ENCODE measurements at places on chromosomes 7 and 10.

- DNase-seq, result no peak
These were observed 282.0 kb downstream of the GRID1 start for GRCh38 chr10:86084585-86084984.

DNA sequence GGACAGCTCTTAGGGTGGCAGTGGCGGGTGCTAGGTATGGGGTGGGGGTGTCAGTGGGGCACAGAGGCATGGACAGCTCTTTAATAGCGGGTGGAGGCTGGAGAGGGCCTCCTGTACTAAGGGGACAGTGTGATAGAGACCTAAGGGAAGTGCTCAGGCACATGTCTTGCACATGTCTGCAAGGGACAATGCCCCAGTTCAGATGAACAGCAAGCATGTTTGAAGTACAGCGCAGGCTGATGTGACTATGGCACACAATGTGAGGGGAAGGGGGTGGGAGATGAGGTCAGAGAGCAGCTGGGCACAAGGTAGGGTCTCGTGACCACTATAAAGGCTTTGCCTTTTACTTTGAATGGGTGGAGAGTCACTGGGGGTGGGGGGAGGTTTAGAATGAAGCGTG, 3.5 kb downstream of the GIMAP8 start:
- DNase-seq, result no peak

DNA sequence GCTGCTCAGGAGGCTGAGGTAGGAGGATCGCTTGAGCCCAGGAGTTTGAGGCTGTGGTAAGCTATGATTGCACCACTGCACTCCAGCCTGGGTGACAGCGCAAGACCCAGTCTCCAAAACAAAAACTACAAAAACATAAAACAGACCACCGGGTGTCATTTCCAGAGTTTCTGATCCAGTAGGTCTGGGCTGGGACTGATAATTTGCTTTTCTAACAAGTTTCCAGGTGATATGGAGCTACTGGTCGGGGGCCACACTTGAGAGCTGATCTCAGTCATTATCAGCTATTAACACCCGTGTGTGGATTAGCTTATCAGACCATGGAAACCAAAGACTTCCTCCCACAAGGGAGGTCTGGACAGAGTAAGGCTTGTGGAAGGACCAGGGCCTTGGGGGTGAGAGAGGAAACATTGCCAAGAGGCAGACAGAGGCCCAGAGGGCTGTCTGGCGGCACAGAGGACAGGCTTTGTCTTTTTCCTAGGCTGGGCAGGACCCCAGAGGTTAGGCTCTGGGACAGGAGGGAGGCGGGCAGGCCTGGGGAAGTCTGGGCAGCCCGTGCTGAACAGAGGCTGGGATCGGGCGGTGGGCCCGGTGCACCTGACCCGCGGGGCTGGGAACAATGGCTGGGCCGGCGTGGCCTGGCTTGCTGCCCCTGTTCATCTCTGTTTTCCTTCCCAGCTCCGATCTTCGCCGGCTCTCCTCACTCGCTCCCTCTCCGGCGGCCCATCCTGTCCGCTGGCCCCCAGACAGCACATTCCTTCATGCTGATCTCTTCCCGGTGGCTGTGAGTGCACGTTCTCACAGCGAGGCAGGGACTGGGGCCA, 25.2 kb downstream of the TMEM270 start:
- no peak for DNase-seq

- DNase-seq, result no peak
These were observed 120.2 kb upstream of the CTTNBP2 start for GRCh38 chr7:117993377-117994003.

- no peak for DNase-seq
These were observed 131.8 kb upstream of the UNC5B start for GRCh38 chr10:71080381-71081228.

DNA sequence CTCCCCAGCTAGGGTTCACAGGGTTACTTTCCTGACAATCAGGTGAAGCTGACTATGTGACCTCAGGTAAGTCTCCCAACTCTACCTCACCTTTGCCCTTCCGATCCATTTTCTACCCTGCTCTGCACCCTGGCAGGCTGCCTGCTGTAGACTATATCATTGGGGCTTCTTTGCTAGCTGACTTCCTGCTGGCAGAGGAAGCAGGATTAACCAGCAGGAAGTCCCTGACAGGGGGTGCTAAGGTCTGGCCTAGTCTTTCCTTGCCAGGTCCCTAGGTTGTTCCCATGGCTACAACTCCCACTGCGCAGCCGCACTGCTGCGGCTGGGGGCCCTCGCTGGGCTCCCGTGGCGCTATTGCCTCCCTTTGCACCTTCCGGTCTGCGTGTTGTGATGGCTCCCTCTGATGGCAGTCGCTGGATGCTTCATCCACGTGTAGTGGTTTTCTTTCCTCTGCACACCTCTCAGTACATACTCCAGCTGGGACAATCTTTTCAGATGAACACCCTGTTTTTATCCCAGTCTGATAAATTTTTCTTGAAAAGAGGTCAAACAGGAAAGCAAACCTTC, 365.9 kb downstream of the REEP3 start:
- DNase-seq, result no peak

DNA sequence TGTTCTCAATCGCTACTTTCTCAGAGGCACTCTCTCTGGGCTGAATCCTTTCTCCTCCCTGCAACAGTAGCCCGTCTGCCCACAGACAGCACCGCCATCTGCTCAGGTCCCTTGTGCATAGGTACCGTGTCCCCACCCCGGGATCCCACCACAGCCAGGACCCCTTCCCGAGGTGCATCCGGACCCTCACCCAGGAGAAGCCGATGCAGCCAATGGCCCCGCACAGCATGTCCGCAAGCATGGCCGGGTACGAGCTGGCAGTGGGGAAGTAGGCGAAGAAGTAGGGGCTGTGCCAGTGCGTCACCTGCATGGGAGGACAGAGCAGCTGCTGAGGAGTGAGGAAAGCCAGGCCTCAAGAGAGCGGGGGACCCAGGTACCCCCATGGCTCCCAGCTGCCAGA, 25.5 kb downstream of the DDC start:
- DNase-seq, result no peak

DNA sequence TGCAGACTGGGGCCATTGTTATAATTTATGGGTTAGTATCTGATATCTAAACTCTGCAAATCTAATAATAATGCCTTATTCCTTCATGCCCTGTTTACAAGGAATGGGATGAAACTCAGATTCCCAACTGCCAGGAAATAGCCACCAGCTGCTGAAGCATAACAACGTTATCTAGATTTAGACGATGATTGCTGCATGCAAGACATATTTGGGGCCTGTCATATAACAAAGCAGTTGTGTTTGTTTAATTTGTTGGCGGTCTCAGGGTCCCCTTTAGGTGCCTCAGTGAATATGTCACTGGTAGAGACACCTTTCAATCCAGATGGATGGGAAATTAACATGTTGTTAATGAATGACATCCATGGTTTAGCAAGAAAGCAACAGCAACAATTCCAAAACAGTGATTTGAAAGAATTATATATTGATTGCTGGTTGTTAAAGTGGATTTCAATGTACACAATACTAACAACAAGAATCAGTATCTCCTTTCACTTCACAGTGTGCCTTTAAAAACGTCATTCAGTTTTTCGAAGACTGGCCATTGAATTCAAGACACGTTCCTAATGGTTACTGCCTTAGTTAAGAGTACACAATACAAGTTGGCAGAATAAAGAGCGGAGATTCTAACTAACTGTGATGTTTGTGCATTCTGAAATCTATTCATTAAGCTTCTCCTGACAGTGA, 860.6 kb upstream of the CELF2 start:
- no peak for DNase-seq

DNA sequence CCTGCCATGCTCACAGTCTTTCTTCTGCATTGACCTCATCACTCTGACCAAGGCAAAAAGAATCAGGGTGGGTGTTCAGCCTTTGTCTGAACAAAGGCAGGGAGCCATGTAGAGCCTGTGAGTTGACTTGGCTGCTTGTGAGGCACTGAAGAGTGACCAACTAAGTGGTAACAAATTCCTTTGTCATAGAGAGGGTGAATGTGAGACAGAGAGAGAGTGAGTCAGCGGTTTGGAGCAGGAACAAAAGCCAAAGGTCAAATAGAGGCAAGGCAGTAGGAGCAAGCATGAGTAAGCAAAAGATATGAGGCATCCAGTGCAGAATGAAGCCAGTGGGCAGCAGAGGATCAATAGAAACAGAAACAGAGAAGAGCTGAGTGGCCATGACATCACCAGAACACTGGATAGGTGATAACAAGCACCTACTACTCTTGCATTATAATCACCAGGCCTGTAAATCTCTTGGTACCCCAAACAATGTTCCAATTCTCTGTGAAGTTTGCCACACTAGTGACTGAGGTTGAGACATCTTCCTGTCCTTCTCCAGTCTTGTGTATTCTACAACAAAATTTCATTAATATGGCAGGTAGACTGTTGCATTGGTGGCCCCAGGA, 116.2 kb upstream of the LAMB4 start:
- peak; percentile 55 for DNase-seq

- no peak for DNase-seq
These were observed 26.9 kb downstream of the BLVRA start for GRCh38 chr7:43785420-43785819.

- DNase-seq, result no peak
These were observed 40.1 kb downstream of the ZNF467 start for GRCh38 chr7:149733131-149733923.

DNA sequence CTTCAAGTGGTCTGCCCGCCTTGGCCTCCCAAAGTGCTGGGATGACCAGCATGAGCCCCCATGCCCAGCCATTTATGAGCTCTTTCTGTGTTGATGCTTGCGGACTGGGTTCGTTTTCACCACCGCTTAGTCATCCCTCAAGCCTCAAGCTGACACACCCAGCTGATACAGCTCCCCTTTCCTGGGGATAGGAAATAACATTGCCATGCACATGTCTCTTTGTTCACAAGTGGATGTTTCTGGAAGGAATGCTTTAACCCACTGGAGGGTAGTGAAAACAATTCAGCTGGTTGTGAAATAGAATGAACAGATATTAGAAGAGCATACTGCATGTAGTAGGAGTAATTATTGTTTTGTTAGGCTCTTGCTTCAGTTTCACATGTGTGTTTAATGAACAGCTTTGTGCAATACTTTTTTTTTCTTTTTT, 8.5 kb upstream of the METTL27 start:
- peak; percentile 91 for DNase-seq

DNA sequence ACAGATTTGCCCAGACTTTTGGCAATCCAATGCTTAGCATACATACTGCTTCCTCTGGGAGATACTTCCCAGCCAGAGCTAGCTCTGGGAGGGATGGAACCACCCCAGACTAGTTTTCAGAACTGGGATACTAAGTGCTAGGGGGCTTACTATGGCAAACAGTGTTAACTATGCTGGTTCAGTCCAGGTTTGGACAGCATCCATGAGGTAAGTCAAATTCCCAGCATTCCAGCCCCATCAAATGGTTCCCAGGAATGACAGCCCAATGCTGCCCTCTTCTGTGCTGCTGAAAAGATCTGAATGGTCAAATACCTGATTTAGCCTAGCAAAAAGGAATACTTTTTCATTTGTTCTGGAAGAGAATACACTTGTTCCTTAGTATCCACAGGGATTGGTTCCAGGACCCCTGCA, 141.7 kb upstream of the CCDC6 start:
- DNase-seq, result peak; percentile 5

GRCh38 chr10:67783606-67784294, 54.2 kb downstream of the DNAJC12 start:
- DNase-seq, result no peak

- DNase-seq, result no peak
These were observed 24.0 kb downstream of the ELFN1 start for GRCh38 chr7:1693991-1694524.

DNA sequence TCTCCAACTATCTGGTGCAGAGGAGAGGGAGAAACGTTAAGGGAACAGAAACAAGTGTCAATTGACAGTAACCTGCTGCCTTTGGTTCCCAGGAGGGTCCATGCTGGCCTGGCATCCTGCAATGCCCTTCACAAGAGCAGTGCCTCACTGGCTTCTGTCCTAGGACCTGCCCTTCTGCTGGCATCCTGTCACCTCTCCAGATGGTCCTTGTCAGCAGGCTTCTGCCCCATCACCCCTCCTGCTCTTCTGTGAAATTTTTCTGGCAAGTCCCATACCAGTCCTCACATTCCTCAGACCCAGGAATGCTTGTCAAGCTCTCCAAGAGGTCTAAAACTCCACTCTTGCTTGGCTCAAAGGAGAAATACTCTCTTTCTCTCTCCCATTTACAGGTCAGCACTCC, 34.2 kb downstream of the C10orf67 start:
- DNase-seq, result no peak

DNA sequence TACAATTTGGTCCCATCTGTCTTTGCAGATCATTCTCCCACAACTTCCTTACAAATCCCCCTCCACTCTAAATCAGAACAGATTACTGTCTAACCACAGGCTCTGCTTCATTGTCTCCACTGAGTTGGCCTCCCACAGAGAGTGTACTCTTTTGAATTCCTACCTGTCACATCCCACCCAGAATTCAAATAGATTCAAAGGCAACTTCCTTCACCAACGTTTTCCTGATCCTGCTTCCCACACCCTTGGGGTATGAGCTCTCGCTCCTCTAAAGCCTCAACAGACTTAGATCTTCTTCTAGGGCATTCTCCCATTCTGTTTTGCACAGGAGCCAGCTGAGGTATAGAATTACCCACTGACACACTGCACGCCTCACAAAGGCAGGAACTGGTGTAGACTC, 197.8 kb upstream of the CDCA7L start:
- no peak for DNase-seq

DNA sequence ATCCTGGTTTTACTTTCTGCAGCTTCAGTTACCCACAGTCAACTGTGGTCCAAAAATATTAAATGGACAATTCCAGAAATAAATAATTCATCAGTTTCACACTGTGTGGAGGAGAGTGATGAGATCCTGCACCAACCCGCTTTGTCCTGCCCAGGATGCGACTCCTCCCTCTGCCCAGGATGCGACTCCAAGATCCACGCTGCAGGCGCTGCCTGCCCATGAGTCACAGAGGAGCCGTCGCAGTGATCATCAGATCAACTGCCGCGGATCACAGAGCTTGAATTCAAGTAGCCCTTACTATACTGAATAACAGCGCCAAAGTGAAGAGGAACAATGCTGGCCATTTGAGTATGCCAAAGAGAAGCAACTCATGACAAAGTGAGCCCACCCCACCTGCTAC, 61.5 kb downstream of the GRB10 start:
- no peak for DNase-seq

GRCh38 chr10:51918440-51918839, 219.0 kb upstream of the CSTF2T start:
- DNase-seq, result no peak

GRCh38 chr10:36198322-36198721, 556.2 kb upstream of the FZD8 start:
- no peak for DNase-seq

DNA sequence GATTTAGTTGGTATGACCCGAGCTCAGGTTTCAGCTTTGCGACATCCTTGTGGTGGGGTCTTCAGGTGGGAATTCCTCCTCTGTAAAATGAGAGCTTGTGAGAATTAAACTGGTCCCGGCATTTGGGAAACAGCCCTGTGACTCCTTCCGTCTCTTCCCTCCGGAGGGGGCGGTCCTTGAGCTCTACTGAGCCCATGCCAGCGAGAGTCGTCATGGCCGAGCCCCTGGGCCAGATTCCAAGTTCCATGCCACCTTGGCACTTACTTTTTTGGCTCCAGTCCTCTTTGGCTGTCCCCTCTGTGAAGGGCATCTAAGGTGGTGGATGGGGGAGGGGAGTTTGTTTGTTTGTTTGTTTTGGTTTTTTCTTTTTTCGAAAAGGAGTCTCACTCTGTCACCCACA, 47.6 kb downstream of the GTF2IRD1 start:
- no peak for DNase-seq

Measured in HS-27A (cell line).